ENCODE measurements at places on chromosomes 13 and 19.
A peak's percentile ranks its signal among the peaks of the same experiment; 100 is the strongest.

DNA sequence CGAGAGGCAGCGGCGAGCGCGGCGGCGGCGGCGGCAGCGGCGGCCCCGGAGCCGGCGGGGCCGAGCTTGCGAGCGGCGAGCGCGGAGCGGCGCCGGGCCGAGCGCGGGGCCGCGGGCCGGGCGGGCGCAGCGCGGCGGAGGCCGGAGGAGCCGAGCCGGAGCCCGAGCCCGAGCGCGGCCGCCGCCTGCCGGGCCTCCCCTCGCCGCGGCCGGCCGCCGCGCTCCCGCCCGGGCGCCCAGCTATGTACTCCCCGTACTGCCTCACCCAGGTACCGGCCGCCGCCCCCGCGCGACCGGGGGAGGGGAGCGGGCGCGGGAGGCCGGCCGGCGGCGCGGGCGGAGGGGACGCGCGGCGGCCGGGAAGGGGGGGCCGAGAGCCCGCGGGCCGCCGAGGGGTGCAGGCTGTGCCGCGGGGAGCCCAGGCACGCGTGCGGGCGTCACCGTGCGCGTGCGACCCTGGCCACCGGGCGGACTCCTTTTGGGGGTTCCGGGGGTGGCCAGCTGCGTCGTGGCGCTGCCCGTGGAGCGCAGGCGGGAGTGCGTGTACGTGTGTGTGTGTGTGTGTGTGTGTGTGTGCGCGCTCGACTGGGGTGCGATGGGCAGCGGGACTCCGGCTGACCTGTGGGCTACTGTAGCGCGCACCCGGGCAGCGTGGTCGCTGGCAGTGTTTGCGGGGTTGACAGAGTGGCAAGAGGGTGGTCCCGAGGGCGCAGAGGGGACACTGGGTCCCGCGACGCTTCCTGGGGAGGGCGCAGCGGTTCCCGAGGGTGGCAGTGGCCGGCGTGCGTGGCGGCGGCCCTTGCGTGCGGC is 526 bp downstream of the NFIX start:
- DNase-seq = no peak

DNA sequence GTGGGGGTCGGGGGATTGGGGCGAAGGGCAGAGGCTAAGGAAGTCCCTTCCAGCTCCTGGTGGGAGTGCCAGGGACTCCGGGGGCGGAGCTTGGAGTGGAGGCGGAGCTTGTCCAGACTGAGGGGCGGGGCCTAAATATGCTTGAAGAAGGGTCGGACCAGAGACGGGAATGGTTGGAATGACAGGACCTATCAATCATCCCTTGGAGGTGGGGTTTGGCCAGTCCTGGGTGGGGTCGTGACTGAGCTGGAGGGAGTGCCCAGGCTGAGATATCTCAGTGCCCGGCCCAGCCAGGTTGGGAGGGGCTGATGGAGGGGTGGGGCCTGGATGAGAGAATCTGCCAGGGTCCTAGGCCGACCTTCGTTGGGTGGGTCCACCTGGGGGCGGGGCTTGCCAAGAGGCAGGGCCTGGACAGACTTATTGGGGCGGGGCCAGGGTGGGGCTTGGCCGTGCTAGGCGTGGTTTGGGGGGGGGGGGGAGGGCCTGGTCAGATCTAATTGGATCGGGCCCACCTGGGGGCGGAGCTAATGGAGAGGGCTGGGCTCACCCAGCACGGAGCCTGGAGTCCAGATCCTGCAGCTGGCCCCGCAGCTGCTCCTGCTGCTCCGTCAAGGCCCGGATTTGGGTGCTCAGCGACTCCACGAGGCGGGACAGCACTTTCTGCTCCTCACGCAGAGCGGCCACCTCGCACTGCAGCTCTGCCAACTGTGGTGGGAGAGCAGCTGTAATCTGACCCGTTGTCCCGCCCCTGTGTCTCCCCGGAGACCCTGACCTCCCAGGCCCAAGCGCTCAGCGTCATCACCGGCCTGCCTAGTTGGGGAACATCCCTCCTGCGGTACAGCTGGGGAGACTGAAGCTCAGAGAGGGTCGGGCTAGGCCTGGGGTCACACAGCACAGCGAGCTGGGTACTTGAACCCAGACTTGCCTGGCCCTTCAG is 2.6 kb upstream of the WIZ start:
- DNase-seq = no peak

GRCh38 chr13:113796964-113797676 is 38.1 kb downstream of the TMEM255B start:
- no peak for DNase-seq

- peak; percentile 17 for DNase-seq
Measured at GRCh38 chr13:87274209-87274819, 396.9 kb upstream of the SLITRK5 start.

GRCh38 chr13:64909184-64909583 is 2321.0 kb downstream of the PCDH9 start:
- no peak for DNase-seq

- DNase-seq = no peak
Measured at GRCh38 chr13:97276862-97277269, 54.7 kb downstream of the MBNL2 start.

GRCh38 chr19:29966588-29967249 is 24.7 kb downstream of the URI1 start:
- DNase-seq = no peak

DNA sequence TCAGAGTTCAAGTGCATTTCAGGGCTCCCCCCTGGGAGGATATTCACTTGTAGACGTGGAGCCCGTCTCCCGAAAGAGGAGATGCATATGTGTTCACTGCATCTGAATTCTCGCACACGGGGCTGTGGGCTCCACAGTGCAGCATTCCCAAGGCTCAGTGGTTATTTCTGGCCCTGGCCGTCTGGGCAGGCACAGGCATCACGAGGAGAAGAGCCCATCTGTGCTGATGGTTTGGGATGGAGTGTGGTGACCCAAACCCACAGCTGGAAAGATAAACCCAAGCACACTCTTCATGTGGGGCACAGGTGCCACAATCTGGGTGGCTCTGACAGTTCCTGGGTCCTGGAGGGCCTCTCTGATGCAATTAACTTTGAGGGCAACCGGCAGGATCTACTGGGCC is 242.1 kb downstream of the TSHZ3 start:
- no peak for DNase-seq

- no peak for DNase-seq
Measured at GRCh38 chr13:94994506-94994905, 282.2 kb upstream of the SOX21 start.

DNA sequence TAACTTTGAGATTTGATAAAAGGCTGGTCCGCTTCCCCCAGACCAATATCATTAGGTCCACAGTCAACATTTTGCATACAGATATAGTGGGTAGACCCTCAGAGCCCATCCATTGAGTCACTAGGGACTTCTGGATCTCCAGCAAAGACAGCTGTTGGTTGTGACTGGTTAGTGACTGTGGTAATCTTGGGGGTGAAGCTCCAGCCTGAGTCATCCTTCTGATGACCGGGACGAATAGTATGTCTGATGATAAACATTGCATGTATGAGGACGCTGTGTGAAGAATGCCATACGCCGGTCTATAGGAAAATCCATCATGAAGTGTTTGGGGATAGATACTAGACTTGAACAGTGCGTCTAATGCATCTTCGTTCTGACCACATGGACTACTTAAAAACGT is 307.0 kb downstream of the UQCRFS1 start:
- DNase-seq = no peak

DNA sequence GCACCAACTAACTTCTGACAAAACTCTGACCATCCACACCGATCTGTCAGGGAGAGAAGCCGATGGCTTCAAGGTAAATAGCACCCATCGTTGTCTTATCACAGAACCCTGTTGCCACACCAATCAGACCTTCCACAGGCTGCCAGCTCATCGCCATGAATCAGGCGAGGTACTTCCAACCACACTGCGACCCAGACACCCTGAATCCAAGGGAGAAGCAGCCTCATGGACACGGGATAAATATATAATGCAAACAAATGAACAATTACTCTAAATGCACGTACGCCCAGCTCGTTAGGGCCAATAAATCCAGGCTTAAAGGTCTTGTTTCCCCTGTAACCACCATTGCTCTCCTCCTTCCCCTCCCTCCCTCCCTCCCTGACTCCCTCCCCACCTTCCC is 20.8 kb downstream of the RANBP3 start:
- DNase-seq = no peak

DNA sequence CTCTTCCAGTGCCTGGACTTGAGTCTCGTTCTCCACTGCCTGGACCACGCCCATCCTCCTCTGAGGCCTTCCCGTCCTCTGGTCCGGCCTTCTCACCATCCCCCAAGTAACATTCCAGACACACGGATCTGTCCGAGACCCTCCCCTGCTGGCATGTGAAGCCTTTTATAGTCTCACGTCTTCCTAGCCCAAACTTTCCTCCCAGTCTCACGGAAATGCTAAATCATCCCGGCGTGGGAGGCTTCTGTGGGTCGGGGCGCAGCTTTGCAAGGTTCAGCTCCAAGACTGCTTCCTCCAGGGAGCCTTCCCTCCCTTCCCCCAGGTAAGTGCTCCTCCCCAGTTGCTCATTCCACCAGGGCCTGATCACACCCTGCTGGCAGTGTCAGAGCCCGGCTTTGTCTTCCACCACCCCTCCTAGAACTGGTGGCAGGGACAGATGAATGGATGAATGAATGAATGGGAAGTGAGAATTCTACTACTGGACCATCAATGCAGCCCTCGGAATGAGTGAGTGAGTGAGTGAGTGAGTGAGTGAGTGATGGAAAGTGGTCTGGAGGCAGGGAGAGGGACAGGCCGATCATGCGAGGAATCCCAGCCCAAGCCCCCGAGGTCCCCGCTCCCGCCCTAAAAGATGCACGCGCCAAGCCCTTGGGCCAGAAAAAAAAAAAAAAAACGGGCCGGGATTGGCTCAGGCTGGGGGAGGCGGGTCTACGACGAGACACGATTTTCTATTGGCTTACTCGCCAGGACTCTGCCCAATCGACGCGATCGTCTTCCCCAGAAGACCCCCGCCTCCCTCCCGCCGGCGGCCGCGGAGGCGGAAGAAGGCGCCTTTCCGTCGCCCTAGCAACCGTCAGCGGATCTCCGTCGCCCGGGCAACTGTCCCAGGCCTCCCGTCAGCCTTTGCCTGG is 9.3 kb downstream of the EPHX3 start:
- peak; percentile 73 for DNase-seq

GRCh38 chr13:61253105-61253877 is 162.4 kb downstream of the PCDH20 start:
- DNase-seq = no peak

DNA sequence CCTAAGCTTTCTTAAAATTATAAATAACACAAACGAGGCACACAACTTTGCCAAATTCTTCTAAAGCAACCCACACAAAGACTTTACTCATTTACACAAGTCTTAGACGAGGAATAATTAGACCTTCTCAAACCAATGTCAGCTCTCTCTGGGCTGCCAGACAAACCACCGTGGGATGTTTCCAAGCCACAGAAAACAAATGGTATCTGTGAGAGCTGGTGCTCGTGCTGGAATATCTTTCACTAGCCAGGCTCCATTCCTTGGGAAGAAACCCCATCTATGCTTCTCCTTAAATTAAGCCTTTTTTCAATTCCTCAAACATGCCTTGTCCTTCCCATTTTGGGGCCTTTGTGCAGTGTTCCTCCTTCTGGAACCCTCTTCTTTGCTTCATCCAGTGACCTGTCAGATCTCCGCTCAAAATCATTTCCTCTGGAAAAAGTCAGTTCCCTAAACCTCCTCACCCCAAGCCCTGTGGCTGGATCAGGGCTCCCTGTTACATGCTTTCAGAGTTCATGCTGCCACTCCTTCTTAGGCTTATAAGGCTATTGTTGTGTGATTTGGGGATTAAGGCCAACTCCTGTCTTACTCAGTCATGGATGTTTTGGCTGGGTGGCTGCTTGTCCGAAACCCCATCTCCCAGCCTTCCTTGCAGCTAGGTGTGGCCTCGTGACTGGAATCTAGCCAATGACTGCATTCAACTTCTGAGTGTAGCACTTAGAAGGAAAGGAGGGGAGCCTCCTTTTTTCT is 64.2 kb upstream of the GTF2F2 start:
- no peak for DNase-seq

- DNase-seq = no peak
Measured at GRCh38 chr13:51557438-51557837, 26.8 kb upstream of the WDFY2 start.

GRCh38 chr13:106477303-106477702 is 58.2 kb downstream of the EFNB2 start:
- no peak for DNase-seq

DNA sequence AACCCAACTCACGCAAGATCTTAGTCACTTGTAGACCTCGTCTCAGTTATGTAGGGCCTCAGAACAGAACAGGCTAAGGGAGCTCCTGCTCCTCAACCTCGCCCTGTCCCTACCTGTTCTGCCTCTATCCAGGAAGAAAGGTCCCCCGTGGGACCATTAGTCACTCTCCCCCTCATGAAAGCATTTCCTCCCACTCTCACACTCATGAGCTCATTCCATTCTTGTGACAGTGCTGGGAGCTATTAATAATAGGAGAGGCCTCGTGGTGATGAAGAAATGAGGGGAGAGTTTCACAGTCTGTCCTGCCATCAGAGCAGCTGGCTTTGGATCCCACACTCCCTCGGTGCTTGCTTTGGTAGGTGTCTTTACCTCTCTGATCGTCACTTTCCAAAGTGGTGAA is 10.2 kb downstream of the PPP2R1A start:
- no peak for DNase-seq

DNA sequence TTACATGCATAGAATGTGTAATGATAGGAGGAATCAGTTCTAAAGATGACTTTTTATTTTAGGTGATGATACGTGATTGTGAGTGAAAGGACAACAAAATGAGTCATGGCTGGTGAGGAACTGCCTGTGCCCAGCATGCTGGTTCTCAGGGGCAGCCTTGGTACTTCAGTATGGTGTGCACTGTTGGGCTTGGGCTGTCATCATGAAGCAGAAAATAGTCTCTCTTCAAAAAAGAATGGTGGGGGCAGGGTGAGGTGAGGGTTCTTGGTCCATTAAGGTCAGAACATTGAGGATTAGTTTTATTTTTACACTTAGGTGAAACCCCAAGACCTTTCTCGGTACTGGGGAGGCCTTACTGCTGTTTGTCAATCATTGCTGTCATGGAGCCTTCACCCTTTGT is 309.5 kb downstream of the MTUS2 start:
- no peak for DNase-seq

- no peak for DNase-seq
Measured at GRCh38 chr13:46712524-46712923, 84.4 kb downstream of the ESD start.

- no peak for DNase-seq
Measured at GRCh38 chr13:106382534-106382933, 152.9 kb downstream of the EFNB2 start.

- DNase-seq = no peak
Measured at GRCh38 chr13:49669735-49670309, 21.5 kb downstream of the EBPL start.

DNA sequence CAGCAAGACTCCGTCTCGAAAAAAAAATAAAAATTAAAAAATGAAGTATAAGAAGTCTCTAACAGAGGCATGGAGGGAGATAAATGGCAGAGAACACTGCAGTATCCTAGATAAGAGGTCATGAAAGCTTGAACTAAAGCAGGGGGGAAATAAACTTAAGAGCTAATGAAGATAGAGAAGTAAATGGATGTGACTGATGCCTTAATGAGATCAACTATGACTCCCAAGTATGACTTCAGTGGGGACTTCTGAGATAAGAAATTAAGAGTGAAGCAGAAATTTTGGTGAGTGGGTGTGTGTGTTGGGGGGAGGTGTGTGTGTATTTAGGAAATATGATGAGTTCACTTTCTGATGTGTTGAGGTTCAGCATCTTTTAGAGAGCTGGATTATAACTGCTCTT is 55.1 kb downstream of the DIAPH3 start:
- DNase-seq = no peak

GRCh38 chr19:15266683-15267082 is 34.4 kb upstream of the EPHX3 start:
- no peak for DNase-seq

Measured in stimulated activated naive CD8-positive, alpha-beta T cell treated with anti-CD3 and anti-CD28 coated beads, Interleukin-15, amount 100 ng/mL, for 72 hours (primary cell).